Mammary epithelial cell (primary cell): ENCODE measurements at places on chromosomes 11 and 22. TPM values are rescaled to one million over a fixed set of nuclear protein-coding genes. Genes with fewer than 3 reads are reported as not detected.
A peak's percentile ranks its signal among the peaks of the same experiment; 100 is the strongest.

The RAG2 gene
- total RNA-seq = not detected in 2 replicates

GRCh38 chr22:46969491-46969890 is 207.0 kb downstream of the TBC1D22A start:
- DNase-seq = no peak

DNA sequence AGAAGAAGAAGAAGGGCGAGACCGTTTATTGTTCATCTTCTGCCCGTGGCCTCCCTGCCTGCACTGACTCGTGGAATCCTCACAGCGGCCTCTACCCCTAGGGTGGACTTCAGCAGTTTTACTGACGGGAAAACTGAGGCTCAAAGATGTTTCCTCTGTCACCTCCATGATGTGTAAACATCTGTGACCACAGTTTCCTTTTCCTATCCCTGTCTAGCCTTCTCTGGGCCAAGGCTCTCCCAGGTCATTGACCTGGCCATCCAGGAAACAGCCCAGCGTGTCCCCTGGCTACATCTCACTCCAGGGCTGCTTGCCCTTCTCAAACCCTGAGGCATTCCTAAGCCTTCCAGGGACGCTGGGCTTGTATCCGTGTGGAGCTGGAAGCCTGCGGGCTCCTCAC is 49.0 kb upstream of the GCAT start:
- no peak for DNase-seq

DNA sequence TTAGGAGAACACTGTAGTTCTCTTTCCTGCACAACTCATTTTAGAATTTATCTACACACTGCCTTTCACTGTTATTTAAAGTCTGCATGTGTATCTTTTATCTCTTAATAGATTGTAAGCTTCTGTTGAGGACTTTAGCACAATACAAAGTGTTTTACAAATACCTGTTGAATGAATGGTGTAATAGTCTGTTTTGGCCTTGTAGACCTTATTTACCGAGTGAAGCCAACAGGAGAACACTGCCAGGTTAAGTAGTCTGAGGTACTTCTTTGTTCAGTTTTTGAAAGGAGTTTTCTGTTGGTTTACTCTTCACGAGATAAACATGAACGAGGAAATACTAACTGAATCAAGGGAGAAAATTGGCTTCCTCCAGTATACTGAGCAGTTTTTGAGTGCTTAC is 31.0 kb downstream of the SIK2 start:
- DNase-seq = no peak

GRCh38 chr11:67160045-67160444 is 41.0 kb downstream of the KDM2A start:
- no peak for DNase-seq

DNA sequence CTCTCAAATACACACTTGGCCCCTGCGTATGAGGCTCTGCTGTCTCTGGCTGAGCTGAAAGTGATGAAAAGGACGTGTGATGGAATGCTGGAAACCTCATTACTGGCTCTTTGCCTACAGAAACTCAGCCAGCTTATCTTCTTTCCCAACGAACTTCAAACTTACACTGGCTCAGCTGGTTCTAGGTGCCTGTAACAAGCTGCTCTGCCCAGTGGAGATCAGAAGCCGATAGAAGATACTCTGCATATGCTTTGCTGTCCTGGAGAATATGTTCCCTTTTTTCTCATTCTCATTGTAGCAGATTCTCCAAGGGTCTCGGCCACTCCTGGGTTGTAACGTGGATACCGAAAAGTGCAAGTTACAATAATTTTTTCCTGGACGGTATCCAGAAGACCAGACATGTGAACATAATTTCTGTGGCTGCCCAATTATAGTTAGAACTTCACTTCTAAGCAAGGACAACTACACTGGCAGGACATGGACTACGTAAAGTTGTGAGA is 405.3 kb upstream of the CCDC90B start:
- DNase-seq = no peak

DNA sequence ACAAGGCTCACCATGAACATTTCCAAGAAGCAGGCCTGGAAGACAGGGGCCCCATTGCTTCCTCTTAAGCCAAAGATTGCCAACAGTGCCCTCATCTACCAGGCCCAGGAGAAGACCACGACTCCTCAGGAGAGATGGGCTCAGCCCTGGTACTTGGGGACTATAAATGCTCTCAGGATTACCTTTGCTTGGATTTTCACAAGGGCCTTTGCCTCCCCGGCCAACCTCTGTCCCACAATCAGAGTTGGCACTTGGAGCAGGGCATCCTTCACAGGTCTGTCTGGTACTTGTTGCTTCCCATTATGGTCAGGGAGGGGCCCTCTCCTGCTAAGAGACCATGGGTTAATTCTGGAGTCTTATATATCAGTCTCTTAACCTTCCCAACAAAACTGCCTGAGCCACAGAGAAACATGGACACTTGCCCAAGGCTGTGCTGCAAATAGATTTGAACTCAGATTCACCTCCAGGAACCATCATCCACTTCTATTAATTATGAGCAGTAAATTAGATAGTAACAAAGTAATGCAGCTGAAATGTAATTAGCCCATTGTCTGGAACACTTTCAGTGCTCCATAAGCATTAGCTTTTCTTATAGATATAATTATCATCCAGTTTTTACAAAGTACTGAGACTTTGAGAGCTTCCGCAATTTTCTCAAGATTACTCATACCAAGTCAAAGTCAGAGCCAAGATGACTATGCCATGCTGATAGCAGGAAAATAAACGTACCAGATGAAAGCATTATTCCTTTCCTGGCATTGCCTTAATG is 33.5 kb downstream of the POU2AF3 start:
- DNase-seq = peak; percentile 39

DNA sequence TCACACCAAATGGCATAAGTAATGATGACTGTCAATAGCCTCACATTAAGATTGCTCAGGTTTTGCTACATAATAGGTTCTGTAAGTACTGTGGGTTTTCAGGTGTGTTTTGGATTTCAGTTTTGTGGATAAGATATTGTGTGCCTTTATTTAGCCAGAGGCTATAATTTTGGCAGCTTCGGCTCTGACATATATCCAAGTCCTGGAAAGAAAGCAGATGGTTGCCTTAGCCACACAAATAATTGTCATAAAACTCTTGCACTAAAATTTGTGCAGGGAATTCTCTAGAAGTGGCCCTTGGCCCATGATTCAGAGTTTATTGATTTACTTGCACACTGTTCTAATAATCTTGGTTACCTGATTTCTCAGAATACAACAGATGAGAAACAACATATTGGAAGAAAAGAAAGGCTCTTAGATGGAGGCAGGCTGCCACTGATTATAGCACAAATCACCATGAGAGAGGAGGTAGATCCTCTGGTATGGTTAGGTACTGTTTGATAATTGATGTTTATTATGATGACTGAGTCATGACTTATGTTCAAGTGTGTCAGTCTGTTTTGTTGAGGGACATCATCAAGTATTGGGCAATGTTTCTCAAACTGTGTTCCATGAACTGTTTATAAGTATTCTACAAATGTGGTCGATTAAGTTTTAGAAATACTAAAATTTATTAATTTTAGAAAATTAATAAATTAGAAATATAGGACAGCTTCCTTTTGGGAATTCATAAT is 9.6 kb downstream of the REXO2 start:
- DNase-seq = no peak

- peak; percentile 25 for DNase-seq
Observed at GRCh38 chr11:112265659-112266409, 5.2 kb upstream of the PLET1 start.

The PLAAT3 gene
- total RNA-seq = 6.3 TPM

The KCNE3 gene
- not detected in 2 replicates for total RNA-seq

- no peak for DNase-seq
Observed at GRCh38 chr11:7467652-7468051, 17.7 kb upstream of the OLFML1 start.

DNA sequence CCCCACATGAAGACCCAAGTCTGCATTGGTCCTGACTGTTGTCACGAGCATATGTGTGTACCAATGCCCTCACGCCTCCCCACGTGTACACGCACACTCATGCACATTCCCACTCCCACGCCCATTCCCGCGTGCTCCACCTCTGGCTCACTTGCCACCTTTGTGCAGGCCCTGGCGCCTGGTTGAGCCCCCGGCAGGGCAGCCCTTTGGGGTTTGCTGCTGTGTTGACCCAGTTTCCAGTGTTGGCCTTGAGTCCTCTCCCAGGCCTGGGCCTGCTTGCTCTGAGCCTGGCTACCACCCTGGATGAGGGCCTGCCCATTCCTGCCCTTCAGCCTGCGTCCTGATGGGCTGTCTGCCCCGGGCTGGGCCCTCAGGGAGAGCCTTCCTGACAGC is 18.2 kb downstream of the PVALB start:
- DNase-seq = no peak

GRCh38 chr11:62393061-62393611 is 25.7 kb upstream of the SCGB1A1 start:
- DNase-seq = peak; percentile 43

DNA sequence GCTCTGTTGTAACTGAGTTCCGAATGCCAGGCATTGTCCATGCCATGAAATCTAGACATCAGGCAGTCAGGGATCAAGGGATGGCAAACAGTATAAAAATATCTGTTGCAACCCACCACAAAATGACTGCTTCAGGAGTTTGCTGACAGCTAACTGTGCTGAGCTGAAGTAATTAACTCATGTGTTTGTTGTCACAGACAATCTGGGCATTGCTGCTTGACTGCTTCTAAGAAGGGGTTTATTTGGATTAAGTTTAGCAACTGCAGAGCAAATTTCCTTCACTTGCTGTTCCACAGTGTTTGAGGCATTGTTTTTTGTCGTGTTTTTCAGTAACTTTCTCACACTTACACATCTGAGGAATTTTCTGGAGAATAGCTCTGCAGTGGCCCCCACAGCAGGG is 30.4 kb downstream of the BSX start:
- DNase-seq = no peak

DNA sequence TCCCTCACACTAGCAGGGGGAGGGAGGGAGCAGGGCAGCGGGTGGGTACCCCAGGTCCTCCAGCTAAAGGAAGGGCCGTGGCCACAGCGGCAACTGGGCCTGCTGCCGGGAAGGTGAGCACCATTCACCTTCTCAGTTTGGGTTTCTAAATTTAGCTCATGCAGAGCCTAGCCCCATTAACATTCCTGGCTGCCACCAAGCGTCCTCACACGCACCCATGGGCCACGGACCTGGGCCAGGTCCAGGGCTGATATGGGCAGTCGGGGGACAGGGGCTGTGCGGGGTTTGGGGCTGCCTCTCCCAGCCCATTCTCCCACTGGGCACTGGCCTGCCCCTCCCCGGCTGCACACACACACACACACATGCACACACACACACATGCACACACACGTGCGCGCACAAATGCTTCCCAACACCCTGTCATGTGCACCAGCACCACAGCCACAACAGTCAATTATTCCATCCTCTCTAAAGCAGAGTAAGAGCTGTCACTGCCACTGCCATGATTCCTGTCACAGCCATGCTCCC is 28.7 kb downstream of the SYT7 start:
- no peak for DNase-seq

DNA sequence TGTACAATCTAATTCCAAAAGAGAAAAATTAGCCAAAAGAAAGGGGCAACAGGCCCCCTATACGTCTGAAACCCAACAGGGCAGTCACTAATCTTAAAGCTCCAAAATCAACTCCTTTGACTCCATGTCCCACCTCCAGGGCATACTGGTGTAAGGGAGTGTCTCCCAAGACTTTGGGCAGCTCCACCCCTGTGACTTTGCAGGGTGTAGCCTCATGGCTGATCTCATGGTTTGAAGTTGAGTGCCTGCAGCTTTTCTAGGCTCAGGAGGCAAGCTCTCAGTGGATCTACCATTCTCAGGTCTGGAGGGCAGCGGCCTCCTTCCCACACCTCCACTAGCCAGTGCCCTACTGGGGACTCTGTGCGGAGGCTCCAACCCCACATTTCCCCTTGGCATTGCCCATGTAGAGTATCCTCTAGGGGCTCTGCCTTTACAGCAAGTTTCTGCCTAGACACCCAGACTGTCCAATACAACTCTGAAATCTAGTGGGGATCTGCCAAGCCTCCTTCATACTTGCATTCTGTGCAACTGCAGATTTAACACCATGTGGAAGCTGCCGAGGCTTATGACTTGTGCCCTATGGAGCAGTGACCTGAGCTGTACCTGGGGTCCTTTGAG is 94.5 kb downstream of the TRIM29 start:
- no peak for DNase-seq

GRCh38 chr11:69594481-69594880 is 46.5 kb upstream of the CCND1 start:
- no peak for DNase-seq

DNA sequence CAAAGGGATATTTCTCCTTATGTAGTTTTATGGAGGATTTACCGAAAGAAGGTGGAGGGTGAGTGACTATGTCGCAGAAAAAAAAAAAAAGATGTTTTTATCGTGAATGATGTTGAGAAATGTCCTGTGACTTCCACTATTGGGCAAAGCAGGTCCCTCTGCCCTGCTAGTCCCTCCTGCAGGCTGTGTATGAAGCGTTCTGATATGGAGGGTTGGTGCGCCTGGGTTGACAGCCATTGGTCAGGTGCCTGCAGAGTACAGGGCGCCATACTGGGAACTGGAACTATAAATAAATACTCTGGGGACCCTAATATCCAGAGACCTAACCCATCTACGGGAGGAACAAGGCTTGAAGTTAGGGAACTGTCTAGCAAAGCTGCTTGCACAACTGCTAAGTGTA is 1.5 kb downstream of the IL17RA start:
- DNase-seq = no peak

- no peak for DNase-seq
Observed at GRCh38 chr22:36102995-36103394, 57.6 kb downstream of the APOL3 start.

DNA sequence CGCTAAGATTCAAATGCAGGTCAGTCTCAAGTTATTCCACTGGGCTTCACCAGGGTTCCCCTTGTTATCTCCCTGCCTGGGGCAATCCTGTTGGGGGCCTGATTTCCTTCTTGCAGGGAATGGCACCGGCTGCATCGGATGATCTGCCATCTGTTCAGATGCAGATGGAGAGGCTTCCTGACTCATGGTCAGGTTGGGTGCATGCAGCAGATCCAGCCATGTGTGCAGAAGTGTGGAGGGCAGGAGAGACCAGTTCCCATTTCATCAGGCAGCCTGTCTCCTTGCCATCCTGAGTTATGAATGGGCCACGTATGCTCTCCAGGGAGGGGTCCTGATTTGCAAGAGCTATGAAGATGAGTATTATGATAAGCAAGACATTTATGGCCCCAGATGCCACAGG is 161.2 kb upstream of the PLET1 start:
- DNase-seq = no peak

- DNase-seq = no peak
Observed at GRCh38 chr11:45062974-45063635, 83.3 kb upstream of the PRDM11 start.

- DNase-seq = peak; percentile 33
Observed at GRCh38 chr11:32290783-32291182, 144.6 kb downstream of the WT1 start.

DNA sequence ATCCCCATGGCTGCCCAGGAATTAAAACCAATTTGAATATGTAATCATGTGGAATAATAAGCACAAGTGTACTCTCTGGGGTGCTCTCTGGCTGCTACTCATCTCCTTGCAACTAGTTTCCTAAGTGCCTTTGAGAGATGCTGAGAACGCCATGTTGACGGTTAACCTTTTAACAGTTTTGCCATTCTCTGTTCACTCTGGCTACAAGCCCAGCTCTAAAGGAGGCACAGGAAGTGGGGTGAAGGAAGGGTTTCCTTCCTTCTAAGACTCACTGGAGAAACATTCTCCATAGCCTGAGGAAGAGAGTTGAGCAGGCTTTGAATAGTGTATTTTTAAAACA is 122.0 kb upstream of the ZC3H12C start:
- DNase-seq = peak; percentile 42
